ENCODE measurements at places on chromosomes 2 and 18. TPM values are rescaled to one million over a fixed set of nuclear protein-coding genes. Genes with fewer than 3 reads are reported as not detected.
A peak's percentile ranks its signal among the peaks of the same experiment; 100 is the strongest.

ALMS1 gene
- 36.8 TPM for total RNA-seq

GRCh38 chr18:29164020-29164706 lies 987.2 kb upstream of the CDH2 start:
- peak; percentile 87 for ATAC-seq

- ATAC-seq, result peak; percentile 86
Observed at GRCh38 chr2:6443061-6443823, 422.5 kb downstream of the CMPK2 start.

DYNAP gene
- total RNA-seq, result not detected

DNA sequence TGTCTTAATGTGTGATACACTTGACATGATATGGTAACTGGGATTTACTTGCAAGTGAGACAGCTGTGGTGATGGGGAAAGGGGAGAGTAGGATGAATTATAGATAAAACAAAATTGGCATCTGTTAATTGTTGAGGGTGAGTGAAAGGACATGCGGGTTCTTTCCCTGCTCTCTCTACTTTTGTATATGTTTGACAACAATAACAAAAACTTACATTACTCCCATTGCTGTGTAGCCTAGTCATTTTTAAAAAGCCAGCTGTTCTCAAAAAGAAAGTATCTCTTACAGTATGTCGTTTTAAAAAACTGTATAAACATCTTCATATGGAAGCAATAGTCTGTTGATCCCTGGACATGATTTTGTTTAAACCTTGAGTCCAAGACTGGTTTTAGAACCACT lies 117.6 kb downstream of the MYO1B start:
- no peak for ATAC-seq

DNA sequence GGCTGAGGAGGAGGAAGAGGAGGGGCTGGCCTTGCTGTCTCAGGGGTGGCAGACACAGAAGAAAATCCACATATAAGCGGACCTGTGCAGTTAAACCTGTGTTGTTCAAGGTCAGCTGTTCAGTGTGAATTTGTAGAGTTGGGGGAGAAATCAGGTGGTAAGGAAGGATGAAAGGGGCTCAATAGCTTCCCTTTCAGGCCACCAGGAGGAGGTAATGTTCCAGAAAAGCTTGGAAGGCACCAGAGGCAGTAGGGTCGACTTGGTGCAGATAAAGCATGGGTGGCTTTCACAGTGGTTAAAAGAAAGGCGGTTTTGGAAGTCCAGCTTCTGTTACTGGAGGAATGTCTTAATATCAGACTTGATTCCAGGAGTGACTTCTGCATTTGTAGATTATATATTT lies 167.4 kb downstream of the THSD7B start:
- ATAC-seq, result no peak

PSME4 gene
- total RNA-seq, result 98.8 TPM
